ENCODE measurements at places on chromosomes 3 and 15.

GRCh38 chr3:22007368-22007767 is 256.4 kb upstream of the ZNF385D start:
- DNase-seq = no peak

GRCh38 chr3:138692152-138692551 is 83.6 kb downstream of the FAIM start:
- DNase-seq = no peak

- no peak for DNase-seq
Observed at GRCh38 chr15:67558502-67558901, 16.0 kb downstream of the MAP2K5 start.

DNA sequence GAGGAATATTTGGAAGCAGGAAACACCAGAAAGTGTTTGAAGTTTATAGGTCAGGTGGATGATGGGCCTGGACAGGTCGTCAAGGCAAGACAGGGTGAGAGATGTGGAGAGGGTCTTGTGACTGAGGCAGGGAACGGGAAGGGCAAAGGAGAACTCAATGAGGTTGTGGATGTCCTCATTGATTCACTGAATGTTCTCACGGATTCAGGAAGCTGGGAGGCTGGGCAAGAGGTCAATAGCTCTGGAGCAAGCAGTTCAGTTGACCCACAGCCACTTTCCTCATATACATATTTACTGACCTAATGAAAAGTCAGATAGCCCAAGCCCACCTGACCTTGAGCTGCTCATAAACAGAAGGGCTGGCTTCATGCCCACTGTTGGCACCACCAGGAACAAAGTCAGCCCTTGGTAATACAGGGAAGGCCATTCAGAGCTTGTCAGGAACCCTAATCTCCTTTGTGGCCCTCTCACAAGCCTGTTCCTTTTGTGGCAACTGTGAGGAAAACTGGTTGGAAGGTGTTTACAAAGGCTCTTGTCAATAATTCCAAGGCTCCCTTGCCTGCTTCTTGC is 31.6 kb downstream of the ARRDC4 start:
- no peak for DNase-seq

- DNase-seq = no peak
Observed at GRCh38 chr3:189309400-189309975, 137.7 kb downstream of the TPRG1 start.
